ENCODE measurements at places on chromosomes 11 and 22.

DNA sequence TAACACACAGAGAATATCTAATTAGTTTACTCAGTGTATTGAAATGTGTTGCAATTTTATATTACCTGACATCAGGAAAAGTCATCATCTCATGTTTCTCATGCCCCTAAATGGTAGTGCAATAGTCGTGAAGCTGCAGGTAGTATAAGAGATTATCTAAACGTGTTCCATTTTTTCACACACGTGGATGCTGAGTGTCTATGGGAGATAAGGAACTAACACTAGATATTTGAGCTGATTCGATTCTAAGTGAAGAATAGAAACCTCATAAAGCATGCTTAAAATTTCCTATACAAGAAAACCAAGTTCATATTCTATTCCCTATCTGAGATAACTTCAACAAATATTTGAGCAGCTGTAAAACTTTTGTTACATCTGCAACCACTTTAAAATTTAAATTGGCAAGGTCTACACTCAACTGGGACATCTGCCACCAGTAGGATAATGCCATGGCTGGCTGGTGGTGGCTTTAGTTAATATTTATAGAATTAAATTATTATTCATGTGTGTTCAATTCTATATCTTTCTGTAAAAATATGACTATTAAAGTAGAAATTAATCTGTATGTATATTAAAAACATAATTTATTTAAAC lies 388.8 kb downstream of the LUZP2 start:
- no peak for DNase-seq

DNA sequence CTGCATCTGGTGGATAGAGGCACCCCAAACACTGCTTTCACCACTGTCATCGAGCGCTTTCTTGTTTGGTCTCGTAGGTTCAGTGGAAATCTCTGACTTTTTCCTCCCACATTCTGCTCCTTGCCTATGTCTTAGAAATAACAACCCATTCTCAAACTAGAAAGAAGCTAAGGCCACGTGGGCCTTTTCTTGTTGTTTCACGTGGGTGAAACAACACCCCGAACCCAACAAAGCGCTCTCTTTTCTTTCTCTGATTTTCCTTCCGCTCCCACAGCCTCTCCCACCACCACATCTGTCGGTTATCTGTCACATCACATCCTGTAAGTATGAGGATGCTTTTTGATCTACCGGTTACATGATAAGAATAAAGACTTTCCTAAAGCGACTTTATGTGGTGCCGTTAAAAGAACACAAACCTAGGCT lies 77.1 kb downstream of the LINC01488 start:
- DNase-seq: no peak

GRCh38 chr22:29629903-29630516 lies 26.6 kb downstream of the NF2 start:
- DNase-seq: no peak

- DNase-seq: no peak
Measured at GRCh38 chr22:29331658-29332300, 16.3 kb upstream of the RASL10A start.

GRCh38 chr11:69066122-69067112 lies 17.7 kb downstream of the TPCN2 start:
- no peak for DNase-seq

DNA sequence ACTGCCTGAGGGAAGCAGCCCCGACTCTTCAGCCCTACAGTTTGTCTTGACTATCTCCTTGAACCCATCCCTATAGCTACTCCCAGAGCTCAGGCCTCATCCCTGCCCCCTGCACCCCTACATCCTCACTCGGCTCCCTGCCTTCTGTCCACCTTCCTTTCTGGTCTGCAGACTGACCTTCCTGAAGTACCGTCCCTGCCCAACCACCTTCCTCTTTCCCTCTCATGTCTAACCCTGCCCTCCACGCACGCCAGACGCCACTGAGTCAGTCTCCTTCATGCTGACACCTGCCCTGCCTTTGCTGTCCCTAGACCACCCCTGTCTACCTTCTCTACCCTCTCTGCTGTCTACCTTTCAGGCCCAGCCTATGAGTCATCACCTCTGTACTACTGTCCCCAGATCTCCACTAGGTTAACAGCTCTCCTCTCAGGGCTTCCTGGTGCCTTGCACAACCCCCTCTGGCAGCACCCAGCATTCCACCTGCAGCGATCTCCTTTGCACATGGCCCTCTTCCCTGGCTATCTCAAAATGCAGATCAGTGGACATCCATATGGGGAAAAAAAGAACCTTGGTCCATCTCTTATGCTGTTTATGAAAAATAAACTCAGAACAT lies 8.9 kb downstream of the KCTD21 start:
- no peak for DNase-seq

DNA sequence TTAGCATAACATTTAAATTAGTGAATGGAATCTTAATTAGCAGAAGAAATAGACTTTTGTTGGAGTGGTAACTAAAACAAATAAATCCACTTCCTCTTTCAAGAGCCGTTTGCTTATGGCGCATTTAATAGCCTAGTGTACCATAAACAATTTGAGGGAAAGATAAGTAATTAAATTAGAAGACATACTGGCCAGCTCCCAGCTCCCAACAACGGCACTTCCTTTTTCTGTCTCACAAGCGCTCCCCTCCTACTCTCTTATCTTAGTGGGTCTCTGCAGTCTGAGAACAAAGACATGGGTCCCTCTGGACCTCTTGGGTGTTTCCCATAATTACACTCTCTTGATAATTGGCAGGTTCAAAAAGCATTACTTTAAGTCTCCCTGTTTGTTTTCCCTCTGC lies 146.0 kb downstream of the OPCML start:
- DNase-seq: no peak

DNA sequence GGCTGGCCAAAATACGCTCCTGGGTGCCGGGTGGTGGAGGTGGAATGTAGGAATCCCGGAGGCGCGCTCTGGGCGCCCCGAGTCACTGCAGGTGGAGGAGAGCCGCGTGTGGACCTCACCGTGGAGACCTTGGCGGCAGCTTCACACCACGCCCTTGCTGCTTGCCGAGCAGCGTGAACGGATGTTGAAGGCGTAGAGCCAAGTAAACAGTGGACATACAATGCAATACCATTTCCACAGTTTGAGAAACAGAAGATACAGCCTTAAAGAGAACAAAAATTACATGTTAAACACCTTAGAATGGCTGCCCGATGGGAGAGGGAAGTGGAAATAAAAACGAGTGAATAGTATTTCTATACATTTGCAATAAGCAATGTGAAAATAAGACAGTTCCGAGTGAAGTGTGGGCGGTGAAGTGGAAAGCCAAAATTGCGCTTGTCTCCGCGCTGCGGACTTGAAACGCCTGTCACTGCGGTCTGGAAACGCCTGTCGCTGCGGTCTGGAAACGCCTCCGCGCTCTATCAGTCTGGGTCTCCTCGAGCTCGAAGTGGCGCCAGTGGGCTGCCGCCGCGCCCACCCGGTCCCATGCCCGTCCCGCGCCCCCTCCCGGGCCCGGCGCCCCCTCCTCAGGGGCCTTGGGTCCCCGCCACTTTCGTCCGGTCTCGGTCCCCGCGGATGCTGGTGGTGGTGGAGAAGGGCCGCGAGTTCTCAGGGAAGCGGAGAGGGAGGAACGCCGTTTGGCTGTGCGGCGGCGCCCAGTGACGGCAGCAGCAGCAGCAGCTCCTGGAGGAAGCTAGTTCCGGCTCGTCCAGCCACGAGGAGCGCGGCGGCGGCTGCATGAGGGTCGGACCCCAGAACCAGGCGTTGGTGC lies 1.6 kb downstream of the NCR3LG1 start:
- peak; percentile 25 for DNase-seq

GRCh38 chr11:126654886-126655806 lies 299.7 kb downstream of the ST3GAL4 start:
- DNase-seq: no peak

DNA sequence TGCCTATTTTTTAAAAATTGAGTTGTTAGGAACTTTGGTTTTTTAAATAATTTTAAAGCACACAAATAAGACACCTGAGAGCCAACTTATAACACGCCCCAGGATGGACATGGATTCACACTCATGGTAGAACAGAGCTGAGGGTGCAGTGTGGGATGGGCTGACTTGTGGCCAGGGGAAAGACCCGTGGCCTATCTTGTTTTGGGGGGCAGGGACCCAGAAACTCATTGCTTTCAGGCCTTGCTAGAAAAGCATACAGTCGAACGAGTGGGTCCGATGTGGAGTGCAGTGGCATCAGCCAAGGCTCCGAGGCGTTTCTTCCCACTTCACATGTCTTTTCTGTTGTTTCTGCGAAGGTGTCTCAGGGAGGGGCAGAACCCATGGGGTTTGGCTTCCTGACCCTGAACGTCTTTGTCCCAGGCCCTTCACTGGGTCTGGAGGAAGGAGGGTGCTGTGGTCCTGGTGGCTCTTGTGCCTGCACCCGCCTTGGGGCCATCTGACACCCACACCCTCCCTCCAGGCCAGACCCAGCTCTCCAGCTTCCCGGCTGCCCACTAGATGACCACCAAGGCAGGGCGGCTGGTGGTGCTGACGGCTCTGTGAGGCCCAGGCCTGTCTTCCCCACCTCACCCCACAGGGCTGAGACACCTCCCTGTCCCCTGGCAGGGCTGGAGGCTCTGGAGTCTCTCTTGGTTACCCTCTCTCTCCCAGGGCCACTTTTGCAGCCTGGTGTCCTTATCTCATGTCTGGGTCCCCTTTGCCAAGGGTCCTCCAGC lies 120.8 kb downstream of the KCNQ1 start:
- DNase-seq: no peak

GRCh38 chr11:9130297-9130696 lies 38.9 kb upstream of the SCUBE2 start:
- no peak for DNase-seq

GRCh38 chr22:24146791-24147353 lies 34.4 kb upstream of the SUSD2 start:
- no peak for DNase-seq

DNA sequence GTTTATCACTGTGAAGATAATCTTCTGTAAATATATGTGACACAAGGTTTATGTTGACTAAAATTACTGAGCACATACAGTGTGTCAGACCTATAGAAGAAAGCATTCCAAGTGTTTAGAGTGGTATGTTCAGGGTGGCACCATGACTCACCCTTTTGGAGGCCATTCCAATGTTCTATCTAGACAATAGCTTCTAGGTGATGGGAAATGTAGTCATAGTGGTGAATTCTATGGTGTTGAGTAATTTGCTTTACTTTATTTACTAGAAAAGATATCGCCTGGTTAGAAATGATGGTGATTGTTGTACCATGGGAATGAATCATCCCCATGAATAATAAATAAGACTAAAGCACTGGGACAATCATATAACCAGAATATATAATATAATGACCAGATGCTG lies 72.9 kb upstream of the OR4C15 start:
- DNase-seq: no peak

DNA sequence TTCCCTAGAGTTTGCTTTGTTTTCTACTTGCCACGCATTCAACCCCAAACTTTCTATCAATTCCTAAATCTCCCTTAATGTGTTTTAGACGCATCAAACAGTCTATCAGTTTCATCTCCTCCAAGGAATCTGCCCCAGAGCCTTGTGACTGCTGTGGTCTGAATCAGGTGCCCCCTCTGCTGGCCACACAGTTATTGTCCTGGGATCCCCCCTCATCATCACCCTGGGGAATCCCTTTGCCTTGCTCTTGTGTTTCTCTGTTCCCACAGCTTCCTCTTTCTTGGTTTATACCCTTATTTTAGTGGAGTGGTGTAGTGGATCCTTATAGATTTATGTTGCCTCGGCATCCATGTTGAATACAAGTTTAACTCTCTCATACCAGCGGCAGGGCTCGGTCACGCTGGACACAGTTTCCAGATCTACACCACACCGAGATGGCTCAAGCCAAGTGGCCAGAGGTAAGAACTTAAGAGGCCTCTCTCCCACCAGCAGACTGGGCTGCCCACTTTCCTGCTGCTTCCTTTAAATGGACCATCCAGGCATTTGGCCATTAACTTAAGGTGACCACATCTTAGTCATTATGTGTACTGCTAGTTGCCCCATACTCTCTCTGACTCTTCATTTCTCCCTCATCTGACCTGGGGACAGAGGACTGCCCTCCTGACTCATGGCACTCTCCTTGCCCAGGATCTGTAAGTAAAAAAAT lies 8.2 kb downstream of the UPB1 start:
- DNase-seq: peak; percentile 72

DNA sequence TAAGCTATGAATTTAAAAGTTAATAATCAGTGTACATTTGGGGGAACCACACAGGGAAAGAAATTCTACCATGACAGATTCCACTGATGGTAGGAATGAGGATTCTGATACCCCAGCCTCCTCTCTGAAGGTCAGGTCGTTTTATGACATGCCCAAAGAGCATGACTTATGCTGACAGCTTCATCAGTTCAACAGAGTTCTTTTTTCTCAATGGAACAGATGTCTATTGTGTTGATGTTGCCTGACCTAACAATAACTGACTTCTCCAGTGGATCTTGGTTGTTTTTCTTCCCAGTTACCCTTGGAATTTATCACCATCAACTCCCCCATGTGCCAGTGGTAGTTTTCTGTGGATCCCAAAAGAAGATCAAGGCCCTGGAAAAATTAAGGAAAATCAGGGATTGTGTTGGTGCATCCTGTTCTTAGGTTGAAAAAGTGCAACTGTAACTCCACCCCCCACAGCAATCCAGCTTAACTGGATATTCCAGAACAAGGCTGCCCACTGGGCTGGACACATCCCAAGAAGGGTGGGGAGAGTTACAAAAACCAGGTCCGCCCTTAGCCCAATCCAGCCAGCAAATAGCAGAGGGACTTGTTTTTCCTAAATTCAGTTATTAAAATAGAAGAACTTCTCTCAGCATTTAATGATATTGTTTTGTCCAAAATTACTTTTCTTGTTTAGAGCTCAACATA lies 31.5 kb upstream of the CAT start:
- DNase-seq: no peak

DNA sequence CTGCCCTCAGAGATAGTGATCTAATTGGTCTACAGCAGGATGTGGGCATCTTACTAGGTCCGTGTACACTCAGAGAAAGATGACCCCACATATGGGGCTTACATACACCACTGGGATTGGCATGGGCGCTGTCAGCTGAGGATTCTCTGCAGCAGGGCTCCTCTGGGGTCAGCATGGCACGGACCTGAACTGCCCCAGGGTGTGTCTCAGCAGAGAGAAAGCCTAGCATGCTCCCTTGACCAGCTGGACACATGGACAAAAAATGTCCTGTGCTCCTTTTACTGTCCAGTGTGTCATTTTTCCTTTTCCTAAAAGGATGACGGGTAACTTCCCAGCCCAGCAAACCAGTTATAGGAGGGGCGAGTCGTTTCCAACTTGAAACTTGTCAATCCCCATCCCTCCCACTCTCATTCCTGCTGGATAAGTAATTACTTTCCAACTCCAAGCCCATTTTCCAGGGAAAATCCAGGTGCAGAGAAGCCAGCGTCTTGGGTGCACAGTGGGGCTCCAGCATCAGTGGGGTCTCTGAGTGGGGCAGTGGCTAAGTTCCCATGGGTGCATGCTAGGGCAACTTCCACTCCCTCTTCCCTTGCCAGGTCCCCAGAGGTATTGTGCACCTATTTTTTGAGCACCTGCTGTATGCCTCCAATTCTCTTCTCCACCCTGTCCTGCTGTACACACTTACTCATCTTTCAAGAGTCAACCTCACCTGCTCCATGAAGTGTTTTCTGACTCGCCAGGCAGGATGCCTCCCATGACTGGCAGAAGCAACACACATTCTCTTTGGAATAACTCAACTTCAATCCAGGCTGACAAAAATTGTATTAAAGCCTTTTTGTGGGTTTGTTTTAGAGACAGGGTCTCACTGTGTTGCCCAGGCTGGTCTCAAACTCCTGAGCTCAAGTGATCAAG lies 5.0 kb downstream of the VSTM5 start:
- DNase-seq: no peak

- peak; percentile 41 for DNase-seq
Measured at GRCh38 chr11:68956142-68956541, 24.6 kb downstream of the MRGPRD start.

Data from GM19239 (cell line).